Muscle of back (tissue), 13 donors: ENCODE measurements at places on chromosomes 6 and 20. TPM values are rescaled to one million over a fixed set of nuclear protein-coding genes. Genes with fewer than 3 reads are reported as not detected.

FRK gene
- polyA plus RNA-seq = 0.64 TPM

C20orf141 gene
- not detected for polyA plus RNA-seq

DNA sequence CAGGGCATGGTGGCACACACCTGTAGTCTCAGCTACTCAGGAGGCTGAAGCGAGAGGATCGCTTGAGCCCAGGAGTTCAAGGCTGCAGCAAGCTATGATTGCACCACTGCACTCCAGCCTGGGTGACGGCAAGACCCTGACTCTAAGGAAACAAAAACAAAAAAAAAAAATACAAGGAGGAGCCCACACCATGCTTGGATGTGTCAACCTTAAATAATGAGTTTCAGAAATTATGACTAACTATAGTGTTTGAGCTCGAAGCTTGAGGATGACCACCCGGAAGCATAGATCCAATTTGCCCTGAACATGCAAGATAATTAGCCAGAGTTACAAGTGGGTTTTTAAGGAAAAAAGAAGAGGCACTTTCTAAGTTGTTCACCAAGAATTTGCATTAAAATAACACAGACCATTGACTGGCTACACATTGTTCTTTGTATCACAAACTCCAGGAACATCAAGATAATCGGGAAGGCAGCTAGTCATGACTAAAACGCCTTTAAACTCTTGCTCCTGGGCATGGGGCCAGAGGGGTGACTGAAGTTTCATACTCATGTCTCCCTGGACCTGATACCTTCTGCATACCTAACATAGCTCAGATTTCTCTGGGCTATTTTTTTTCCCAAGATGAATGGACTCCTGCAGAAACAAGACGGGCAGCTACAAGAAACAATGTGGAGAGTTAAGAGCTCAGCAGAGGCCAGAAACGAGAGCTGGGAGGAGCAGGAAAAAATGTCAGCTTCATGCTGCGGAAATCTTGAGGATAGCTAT is 289.6 kb downstream of the PREX1 start:
- DNase-seq = no peak

GRCh38 chr20:63961664-63962425 is 5.6 kb upstream of the UCKL1 start:
- no peak for DNase-seq

DNA sequence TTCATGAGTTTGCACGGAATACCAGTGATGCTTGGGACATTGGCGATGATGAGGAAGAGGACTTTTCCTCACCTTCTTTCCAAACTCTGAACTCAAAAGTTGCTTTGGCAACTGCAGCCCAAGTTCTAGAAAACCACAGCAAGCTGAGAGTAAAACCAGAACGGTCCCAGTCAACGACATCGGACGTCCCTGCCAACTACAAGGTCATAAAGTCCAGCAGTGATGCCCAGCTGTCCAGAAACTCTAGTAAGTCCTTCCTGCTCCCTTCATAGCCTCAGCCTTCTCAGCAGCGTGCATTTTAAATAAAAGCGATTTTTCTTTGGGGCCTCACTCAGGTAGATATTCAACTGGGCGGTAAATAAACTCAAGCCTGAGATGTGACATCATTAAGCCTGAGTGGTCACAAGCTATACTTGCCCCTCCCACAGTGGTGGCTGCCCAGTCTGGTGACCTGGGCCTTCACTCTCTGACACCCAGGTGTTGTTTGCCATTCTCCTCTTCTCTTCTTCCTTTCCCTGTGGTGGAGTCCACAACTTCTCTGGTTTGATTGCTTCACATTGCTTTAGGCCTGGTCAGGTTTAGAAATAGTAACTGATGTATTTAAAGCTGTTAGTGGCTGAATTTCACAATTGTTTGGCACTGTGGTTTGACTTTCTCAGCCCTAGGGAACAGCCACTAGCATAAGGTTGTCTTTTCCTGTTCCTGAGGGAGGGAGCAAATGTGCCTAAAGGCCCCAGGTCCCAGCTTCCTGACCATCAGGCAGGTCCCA is 21.6 kb upstream of the TMEM217 start:
- DNase-seq = peak; percentile 32

AMD1 gene
- 40.3 TPM for polyA plus RNA-seq

GRCh38 chr6:170025935-170026750 is 264.7 kb downstream of the DLL1 start:
- no peak for DNase-seq

APOBEC2 gene
- polyA plus RNA-seq = 430 TPM

C6orf132 gene
- 1.9 TPM for polyA plus RNA-seq

SIRPA gene
- 32.3 TPM for polyA plus RNA-seq

GRCh38 chr6:90328004-90328403 is 31.4 kb upstream of the BACH2 start:
- DNase-seq = no peak

- DNase-seq = no peak
These were observed 37.0 kb upstream of the POU3F2 start for GRCh38 chr6:98797217-98797994.

ELOVL2 gene
- polyA plus RNA-seq = 3.7 TPM

ZNF343 gene
- 9.4 TPM for polyA plus RNA-seq
